Muscle of leg (tissue), 16 donors: ENCODE measurements at places on chromosomes 4 and X.

DNA sequence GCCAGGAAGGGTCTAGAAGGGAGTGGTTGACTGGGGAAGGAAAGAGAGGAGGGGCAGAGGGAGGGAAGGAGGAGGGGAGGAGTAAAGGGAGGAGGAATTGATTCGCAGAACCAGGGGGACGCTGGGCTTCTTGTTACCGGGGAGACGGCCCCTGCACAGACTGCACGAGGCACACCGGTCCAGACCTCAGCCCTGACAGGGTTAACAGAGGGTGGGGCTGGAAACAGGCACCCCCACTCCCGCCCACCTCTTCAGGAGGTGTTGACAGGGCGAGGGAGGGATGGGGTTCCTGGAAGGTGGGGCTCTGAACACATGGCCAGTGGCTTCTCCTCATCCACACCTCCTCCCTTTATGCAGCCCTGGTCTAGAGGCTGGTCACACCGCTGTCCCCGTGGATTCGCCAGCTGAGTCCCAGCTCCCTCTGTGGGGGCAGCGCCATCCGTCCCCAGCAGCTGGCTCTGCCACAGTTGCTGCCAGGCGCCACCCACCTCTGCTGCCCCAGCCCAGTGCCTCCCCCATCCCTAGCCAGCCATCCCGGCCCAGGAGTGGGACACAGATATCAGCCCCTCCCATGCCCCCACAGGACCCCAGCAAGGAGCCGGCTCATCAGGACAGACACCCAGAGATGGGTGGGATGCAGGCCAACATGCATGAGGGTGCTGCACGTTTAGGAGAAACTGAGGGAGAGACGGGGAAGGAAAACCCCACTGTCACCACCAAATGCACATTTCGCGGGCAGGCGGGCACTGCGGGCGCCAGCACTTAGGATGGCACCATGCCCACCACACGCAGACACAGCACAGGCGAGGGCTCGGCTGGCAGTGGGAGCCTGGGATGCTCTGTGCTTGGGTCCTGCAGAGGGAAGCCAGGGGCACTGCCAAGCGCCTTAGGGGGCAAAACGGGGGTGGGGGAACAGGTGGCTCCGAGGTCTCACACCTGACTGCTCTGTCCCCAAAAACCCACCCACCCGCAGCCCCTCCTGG is 87.6 kb downstream of the ABLIM2 start:
- H3K36me3 ChIP-seq = no peaks in the 10 kb centered on the region
- H3K27ac ChIP-seq = no peak overlapping the region
- no peak overlapping the region for H3K4me3 ChIP-seq

DNA sequence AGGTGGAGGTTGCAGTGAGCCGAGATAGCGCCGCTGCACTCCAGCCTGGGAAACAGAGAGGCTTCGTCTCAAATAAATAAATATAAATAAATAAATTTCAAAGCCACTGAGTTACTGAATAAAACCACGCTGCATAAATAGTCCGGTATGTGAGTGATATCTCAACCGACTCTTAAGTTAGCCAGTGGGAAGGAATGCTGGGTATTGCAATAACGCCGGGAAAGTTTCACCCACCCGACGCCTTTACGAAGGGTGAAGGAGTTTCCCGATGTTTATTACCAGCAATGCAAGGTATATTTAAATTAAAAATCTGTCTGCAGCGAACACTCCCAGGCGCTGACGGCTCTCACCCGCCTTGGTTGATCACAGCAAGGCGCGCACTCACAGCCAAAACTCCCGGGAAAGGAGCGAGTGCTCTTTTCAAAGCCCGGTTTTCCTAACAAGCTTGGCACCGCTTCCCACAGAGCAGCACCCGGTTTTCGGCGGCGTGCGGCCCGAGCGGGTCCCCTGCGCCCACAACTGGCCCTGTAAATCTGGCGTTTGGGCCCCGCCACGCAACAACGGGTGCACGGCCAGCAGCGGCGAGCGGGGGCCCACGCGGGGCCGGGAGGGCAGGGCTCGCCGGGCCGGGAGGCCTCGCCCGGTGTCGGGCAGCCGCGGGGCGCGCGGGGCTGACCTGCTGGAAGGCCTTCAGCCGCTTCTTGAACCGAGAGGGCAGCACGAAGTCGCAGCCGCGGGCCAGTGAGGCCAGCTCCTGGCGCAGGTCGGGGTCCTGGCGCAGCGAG is 13.7 kb downstream of the PPP2R3B start:
- peak overlapping the region; percentile 54 for H3K4me3 ChIP-seq
- DNase-seq = no peak
- H3K36me3 ChIP-seq = no peaks in the 10 kb centered on the region
- H3K4me1 ChIP-seq = peaks cover 43% of the 10 kb centered on the region
- peaks cover 35% of the 10 kb centered on the region for H3K27me3 ChIP-seq

DNA sequence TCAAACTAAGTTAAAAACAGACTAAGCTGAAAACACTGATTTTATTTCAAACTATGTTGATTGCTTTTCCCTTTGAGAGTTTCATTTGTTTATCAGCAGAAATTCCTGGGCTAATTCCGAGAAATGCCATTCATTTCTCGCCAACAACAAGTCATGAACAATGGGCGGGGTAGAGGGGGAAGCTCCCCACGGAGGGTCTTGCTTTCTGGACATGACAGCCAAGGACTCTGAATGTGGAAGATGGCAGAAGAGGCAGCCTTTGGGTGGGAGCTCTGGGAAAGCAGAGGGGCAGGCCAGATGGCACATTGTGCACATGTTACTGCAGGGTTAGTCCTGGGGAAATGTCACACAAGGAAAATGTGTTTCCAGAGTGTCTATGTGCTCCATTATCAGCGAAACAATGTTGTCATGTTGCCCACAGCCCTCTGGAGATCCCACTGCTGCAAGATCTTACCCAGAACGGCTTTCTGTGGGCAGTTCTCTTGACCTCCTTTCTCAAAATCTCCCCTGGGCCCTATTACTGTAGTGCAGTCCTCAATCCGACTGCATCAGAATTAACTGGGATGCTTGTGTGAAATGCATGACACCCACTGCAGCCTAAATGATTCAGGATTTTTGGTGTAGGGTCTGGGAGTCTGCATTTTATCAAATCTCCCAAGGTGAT is 45.0 kb downstream of the CHRDL1 start:
- H3K36me3 ChIP-seq = no peaks in the 10 kb centered on the region
- H3K4me3 ChIP-seq = no peak overlapping the region
- no peaks in the 10 kb centered on the region for H3K4me1 ChIP-seq
- no peak for DNase-seq
- no peak overlapping the region for H3K27ac ChIP-seq
- H3K27me3 ChIP-seq = peaks cover 7% of the 10 kb centered on the region

- DNase-seq = no peak
- H3K4me3 ChIP-seq = no peak overlapping the region
- no peaks in the 10 kb centered on the region for H3K4me1 ChIP-seq
- H3K27me3 ChIP-seq = no peaks in the 10 kb centered on the region
Observed at GRCh38 chrX:65933085-65933589, 106.7 kb downstream of the VSIG4 start.

- H3K4me1 ChIP-seq = peaks cover 2% of the 10 kb centered on the region
- DNase-seq = no peak
- no peaks in the 10 kb centered on the region for H3K36me3 ChIP-seq
- H3K4me3 ChIP-seq = no peak overlapping the region
Observed at GRCh38 chrX:115952417-115953092, 218.0 kb upstream of the AGTR2 start.

GRCh38 chr4:187118602-187119120 is 395.0 kb upstream of the FAT1 start:
- H3K4me1 ChIP-seq = peaks cover 1% of the 10 kb centered on the region
- no peaks in the 10 kb centered on the region for H3K27me3 ChIP-seq
- no peak overlapping the region for H3K4me3 ChIP-seq
- H3K36me3 ChIP-seq = no peaks in the 10 kb centered on the region
- no peak overlapping the region for H3K27ac ChIP-seq

DNA sequence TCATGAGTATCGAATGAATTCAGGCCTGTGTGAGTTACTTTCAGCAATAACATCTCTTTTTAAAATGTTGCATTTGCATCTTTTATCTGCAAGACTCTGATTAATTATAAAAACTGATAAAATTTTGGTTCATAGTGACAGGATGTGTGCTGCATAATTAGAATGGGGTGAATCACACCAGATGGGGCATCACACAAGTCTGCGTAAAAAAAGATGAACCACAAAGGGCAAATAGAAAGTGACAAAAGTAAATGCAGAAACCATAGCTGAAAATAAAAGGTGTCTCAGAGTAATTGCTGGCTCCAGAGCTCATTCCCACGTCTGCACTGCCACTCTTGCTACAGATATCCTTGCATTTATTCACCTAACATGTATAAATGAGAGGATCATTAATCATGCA is 131.1 kb downstream of the HS3ST1 start:
- H3K36me3 ChIP-seq = no peaks in the 10 kb centered on the region
- no peak for DNase-seq
- H3K27ac ChIP-seq = no peak overlapping the region
- H3K27me3 ChIP-seq = no peaks in the 10 kb centered on the region
- H3K4me3 ChIP-seq = no peak overlapping the region

GRCh38 chr4:150173982-150174398 is 95.7 kb downstream of the DCLK2 start:
- no peak overlapping the region for H3K4me3 ChIP-seq
- H3K27me3 ChIP-seq = no peaks in the 10 kb centered on the region
- peaks cover 28% of the 10 kb centered on the region for H3K4me1 ChIP-seq
- peak overlapping the region; percentile 59 for H3K27ac ChIP-seq
- H3K36me3 ChIP-seq = no peaks in the 10 kb centered on the region

DNA sequence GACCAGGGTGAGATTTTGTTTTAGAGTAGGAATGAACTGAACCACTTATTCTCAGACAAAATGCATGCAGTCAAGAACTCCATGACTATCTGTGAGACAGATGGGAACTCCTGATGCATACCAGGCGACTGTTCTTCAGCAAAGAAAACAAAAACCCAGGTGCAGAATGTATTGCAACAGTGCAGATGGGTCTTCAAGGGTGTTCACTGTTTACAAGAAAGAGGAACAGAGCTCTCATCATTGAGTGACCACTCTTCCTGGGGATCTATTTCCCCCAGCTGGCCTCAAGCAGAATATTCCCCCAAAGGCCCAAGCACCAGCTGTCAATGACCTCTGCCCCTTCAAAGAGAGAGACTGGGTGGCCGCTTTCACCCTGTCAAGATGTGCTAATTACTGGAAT is 39.7 kb upstream of the BMP3 start:
- H3K27me3 ChIP-seq = no peaks in the 10 kb centered on the region
- no peak overlapping the region for H3K4me3 ChIP-seq
- DNase-seq = peak; percentile 19
- no peak overlapping the region for H3K27ac ChIP-seq
- H3K4me1 ChIP-seq = no peaks in the 10 kb centered on the region

DNA sequence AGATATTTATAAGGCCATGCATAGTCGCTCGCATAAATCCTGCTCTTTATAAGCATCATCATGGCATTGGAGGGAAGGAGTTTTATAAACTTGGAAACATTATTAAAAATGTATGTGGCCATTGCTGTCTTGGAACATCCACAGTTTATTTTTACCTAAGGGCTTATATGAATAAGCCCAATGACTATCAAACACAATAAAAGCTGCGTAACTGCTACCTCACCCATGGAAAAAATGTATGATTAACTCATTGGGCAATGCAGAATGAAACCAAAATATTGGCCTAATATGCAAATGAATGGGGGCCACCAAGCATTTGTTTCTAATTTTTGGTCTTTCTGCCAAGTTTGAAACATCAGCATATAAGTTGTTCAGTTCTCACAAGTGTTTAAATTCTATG is 19.1 kb downstream of the GEMIN8 start:
- H3K4me3 ChIP-seq = no peak overlapping the region
- H3K4me1 ChIP-seq = no peaks in the 10 kb centered on the region
- H3K36me3 ChIP-seq = peaks cover 11% of the 10 kb centered on the region
- no peak overlapping the region for H3K27ac ChIP-seq
- H3K27me3 ChIP-seq = peaks cover 21% of the 10 kb centered on the region

DNA sequence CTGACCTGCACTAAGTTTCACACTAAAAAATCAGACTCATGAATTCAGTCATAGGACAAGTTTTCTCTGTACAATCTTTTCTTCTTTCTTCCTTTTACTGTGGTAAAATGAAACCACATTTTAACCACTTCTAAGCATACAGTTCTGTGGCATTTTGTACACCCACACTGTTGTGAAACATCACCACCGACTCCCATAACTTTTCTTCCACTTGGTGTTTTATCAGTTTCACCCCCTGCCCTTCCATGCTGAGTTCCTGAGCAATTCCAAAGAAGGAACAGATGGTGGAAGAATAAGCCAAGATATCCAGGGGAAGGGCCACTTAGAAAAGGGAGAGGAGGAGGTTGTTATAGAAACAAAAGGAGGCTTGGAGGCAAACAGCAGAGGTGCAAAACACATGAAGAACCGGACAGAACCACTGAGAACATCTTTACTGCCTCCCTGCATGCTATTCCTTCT is 22.6 kb downstream of the SLC25A4 start:
- H3K27ac ChIP-seq = no peak overlapping the region
- H3K36me3 ChIP-seq = peaks cover 13% of the 10 kb centered on the region
- H3K4me1 ChIP-seq = no peaks in the 10 kb centered on the region
- no peak overlapping the region for H3K4me3 ChIP-seq

DNA sequence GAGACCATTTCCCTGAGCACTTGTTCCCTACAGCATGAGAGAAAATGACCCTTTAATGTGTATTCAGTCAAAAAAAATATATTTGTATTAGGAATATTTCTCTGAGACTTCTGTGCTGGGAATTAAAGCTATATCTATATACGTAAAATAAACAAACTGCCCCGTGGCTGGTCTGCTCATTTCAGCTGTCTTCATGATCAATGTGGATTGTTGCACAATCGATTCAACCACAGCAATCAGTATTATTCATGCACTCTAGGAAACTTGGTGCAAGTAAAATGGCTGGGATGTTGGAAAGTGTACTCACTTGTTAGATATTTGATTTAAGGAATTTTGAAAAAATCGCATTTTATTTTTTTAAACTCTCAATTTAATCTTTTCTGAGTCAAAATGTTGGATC is 307.9 kb upstream of the ZFP42 start:
- no peaks in the 10 kb centered on the region for H3K4me1 ChIP-seq
- H3K27ac ChIP-seq = no peak overlapping the region
- no peak for DNase-seq
- no peaks in the 10 kb centered on the region for H3K36me3 ChIP-seq
- H3K27me3 ChIP-seq = no peaks in the 10 kb centered on the region
- H3K4me3 ChIP-seq = no peak overlapping the region

DNA sequence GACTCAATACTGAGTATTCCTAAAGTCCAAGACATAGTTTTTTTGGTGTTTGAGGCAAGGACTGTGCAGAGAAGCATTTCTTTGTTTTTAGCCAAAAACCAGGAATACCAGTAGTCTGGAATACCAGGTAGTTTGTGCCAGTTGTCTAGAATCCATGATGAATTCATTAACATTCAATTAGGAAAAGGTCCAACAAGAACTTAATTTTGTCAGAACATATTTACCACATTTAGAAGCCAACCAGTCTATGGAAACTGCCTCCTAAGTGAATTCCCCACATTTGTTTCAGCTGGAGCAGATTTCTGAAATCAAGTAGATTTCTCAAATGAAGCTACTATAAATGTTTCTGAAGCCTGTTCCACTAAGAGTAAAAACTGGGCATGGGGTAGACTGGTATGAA is 1584.8 kb upstream of the ADGRL3 start:
- H3K4me3 ChIP-seq = no peak overlapping the region
- no peak for DNase-seq
- H3K27me3 ChIP-seq = no peaks in the 10 kb centered on the region
- H3K36me3 ChIP-seq = no peaks in the 10 kb centered on the region
- H3K4me1 ChIP-seq = no peaks in the 10 kb centered on the region
- H3K27ac ChIP-seq = no peak overlapping the region

- H3K36me3 ChIP-seq = no peaks in the 10 kb centered on the region
- H3K4me1 ChIP-seq = no peaks in the 10 kb centered on the region
- no peak for DNase-seq
- no peak overlapping the region for H3K27ac ChIP-seq
- no peak overlapping the region for H3K4me3 ChIP-seq
- no peaks in the 10 kb centered on the region for H3K27me3 ChIP-seq
Observed at GRCh38 chr4:139851133-139851532, 185.5 kb downstream of the MGST2 start.

GRCh38 chr4:119313237-119313636 is 8.7 kb downstream of the FABP2 start:
- H3K4me1 ChIP-seq = no peaks in the 10 kb centered on the region
- H3K4me3 ChIP-seq = no peak overlapping the region
- no peak for DNase-seq
- H3K27me3 ChIP-seq = no peaks in the 10 kb centered on the region
- H3K27ac ChIP-seq = no peak overlapping the region
